ENCODE measurements at places on chromosomes 6 and 20.

- peak; percentile 59 for DNase-seq
Observed at GRCh38 chr6:32969685-32970412, 1.5 kb downstream of the BRD2 start.

- DNase-seq: no peak
Observed at GRCh38 chr6:121932076-121932991, 467.1 kb upstream of the HSF2 start.

- DNase-seq: no peak
Observed at GRCh38 chr20:13264907-13265306, 43.8 kb downstream of the ISM1 start.

GRCh38 chr20:60313614-60314013, 355.4 kb downstream of the CDH26 start:
- no peak for DNase-seq

- no peak for DNase-seq
Observed at GRCh38 chr20:62212299-62212698, 7.8 kb downstream of the HRH3 start.

DNA sequence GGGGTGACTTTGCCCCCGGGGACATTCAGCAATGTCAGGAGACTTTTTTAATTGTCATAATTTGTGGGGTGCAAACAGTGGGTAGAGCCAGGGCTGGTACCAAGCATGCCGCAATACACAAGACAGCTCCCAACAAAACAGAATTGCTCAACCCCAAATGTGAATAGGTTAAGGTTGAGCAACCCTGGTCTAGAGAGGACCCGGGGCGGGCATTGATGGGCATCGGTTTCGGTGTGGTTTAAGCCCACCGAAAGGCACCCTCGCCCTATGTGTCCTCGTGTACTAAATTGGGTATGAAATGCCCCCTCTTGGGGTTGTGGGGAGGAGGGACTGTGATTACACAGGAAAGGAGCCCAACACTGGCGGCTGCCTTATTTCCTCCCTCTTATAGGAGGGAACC, 36.0 kb downstream of the KIAA1755 start:
- no peak for DNase-seq

- no peak for DNase-seq
Observed at GRCh38 chr20:51622004-51622874, 79.7 kb upstream of the NFATC2 start.

GRCh38 chr6:106099235-106099537, 13.1 kb downstream of the PRDM1 start:
- no peak for DNase-seq
